ENCODE measurements at places on chromosomes 1 and 21.

DNA sequence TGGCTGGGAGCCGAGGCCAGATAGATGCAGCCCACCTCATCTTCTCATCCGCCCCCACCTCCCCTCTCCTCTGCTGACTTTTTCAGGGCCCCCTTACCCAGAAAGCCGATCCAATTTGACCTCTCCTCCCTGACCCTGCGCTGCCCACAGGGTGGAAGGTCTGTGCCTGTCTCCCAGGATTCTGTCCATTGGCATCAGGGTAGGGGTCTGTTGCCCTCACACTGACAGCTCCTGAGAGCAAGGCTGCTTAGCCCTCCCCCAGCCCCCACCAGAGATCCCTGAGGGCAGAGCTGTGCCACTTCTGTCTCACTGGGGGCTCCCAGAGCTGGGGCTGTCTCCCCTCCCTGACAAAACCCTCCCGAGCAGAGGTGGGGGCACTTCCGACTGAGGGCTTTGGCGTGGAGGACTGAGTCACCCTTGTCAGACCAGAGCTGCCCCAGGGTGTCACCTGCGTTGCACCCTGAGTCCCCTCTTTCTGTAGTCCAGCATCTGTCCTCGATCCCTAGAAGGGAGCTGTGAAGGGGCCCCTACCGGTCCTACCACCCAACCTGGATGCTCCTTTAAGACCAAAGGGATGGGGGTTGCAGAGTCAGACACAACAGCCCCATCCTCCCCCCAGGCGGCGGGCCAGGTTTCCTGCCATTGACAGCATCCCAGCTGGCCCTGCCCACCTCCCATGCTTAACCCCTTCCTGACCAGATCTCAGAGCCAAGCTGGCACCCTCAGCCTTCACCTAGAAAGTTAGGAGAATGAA lies 2.4 kb upstream of the FAM110D start:
- DNase-seq, result no peak

DNA sequence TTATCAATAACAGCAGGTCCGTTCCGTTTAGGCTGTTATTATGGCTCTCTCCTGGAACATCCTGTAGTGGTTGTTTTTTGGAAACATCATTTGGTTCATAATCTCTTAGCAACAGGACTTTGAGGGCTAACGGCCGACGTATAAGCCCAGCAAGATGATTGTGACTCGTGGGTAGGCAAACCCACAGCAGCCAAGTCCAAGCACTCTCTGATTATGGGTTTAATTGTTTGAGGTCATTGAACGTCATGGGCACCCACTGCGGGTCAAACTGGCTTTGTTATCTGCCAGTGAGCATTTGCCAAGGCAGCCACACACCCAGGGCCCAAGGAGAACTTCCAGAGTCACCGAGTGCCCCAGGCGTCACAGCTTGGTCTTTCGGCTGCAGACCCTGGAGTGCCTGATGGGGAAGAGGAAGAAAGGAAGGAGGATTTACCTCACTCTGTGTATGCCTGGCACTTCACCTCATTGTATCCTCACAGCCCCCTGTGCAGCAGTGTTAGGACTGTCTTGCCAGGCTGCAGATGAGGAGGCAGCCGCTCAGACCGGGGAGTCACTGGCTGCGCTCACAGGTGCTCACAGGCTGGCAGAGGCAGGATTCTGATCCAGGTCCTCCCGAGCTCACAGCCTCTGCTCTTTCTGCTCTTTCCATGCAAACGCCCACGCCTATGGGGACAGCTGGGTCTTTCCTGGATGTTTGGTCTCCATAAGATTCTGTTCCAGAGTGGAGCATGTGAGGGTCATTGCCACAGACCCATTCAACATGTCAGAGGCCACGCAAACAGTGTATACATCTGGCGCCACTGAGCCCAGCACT lies 30.8 kb upstream of the EPS8L3 start:
- no peak for DNase-seq

DNA sequence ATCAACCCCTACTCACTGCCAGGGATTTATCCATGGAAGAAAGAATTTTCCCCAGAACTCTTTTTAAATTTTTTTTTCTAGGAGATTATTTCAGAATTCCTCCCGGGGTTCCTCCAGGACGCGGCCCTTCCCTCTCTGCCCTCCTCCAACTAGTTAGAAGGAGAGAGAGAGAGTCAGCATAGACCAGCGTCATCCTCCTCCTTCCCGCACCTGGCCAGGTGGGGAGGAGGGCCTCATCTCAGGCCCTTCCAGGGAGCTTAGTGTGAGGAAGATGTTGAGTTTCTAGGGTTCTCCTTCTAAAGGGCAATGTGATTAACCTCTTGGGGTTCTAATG lies 63.6 kb downstream of the CDK18 start:
- no peak for DNase-seq

GRCh38 chr1:23393706-23394105 lies 24.1 kb upstream of the ZNF436 start:
- no peak for DNase-seq

DNA sequence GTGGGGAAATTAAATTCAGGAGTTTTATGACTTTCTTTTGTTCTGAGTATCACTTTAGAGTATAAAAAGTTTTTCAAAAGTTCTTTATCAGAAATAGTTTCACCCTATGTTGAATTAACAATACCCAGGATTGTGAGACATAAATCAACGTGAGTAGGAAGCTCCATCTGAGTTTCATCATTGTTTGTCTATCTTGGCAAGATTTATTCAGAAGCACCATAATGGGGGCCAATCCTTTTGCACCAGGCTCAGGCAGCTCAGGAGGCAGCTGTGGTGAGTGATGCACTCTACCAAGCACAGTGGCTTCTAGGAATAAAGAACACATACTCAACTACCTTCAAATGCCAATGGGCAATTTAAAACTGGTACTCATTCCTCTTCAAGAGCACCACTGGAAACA lies 12.0 kb downstream of the CREG1 start:
- no peak for DNase-seq

DNA sequence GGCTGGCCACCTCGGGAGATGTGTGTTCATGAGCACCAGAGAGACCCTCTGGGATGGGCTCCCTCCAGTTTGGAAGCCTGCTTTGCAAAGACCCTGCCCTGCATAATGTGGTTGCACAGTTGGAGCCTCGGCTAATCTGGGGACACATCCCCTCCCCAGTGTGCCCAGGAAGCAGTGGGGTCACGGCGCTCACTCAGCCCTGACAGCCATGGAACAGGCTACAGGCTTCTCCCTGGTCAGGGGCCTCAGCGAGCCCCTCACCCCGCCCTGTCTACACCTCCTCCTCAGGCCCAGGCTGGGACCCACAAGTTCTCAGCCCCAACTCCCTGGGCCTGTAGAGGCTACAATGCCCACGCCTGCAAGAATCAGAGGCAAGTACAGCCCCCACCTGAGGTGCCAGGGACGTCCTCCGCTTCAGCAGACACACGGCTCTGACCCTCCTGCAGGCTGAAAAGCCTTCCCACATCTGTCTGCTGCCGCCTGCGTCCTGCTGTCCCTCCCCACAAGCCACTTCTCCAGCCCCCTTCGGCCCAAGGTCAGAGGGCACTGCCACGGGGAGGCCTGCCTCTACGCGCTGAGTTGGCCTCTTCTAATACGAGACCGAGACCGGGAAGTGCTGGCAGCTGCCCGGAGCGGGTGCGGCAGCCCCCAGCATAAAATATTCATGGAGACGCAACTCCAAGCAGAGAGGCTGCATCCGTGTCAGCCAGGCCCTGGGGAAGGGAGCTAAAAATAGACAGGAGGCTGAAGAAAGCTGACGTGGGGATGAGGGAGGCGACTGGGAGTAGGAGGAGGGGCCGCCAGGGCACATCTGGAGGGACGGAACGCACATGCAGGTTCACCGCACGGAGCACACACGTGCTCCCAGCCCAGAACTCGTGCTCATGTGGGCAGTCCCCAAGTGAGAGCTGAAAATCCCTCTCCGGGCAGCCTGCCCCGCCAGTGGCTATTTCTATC lies 15.2 kb upstream of the GPR153 start:
- no peak for DNase-seq

DNA sequence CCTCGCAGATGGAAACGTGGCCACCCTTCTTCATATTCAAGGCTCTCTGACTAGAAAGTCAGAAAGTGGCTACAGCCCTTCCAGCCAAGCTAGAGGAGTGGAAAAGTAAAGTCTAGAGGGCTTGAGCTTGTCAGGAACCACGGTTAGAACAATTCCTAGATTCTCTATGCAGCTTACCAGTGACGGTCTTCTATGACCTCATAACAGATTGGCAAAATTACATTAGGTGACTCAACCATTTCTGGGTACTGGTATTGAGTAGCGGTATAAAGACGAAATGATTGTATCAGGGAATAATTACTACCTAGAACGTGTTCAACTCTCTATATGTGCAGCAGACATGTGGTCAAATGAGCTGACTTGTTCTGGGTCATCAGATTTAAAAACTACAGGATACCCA lies 155.0 kb upstream of the RUNX1 start:
- DNase-seq, result no peak

GRCh38 chr1:57839526-57839925 lies 415.7 kb upstream of the DAB1 start:
- no peak for DNase-seq

- no peak for DNase-seq
Measured at GRCh38 chr21:34502480-34503106, 9.4 kb downstream of the KCNE1 start.
